AG08396 (cell line): ENCODE measurements at places on chromosomes 4 and X.

DNA sequence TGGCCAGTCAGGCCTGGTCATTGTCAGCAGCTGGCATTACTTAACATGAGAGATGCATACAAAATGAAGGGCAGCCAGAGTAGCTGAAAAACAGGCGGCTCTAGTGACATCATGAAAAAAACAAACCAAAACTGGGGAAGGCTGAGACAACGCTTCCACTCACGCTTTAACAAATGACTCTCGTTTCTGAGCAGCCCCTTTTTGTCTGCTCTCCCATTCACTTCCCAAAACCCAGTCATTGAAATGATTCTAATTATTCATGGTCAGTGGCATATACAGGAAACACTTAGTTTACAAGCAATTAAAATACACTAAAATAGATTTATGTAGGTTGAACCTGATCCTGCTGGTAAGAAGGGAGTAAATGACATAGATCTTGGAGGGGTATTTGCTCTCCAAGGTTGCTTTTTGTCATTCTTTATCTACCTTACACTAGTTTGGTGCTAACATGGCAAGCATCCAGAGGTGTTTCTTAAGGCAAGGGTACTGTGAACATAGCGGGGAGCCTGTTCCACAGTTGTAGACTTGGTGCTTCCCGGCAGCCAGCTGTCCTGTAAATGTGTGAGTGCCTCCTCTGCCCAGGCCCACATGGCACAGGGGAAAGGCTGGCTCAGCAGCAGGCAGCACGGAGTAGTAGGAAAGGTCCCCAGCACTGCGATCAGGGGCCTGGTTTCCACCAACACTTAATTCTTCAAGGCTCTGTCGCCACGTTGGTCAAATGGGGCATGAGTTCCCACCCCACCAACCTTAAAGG is 61.2 kb upstream of the CITED1 start:
- DNase-seq, result no peak

GRCh38 chr4:155946486-155946885 is 7.2 kb downstream of the CTSO start:
- no peak for DNase-seq

GRCh38 chr4:73381214-73381613 is 22.9 kb upstream of the ALB start:
- no peak for DNase-seq

DNA sequence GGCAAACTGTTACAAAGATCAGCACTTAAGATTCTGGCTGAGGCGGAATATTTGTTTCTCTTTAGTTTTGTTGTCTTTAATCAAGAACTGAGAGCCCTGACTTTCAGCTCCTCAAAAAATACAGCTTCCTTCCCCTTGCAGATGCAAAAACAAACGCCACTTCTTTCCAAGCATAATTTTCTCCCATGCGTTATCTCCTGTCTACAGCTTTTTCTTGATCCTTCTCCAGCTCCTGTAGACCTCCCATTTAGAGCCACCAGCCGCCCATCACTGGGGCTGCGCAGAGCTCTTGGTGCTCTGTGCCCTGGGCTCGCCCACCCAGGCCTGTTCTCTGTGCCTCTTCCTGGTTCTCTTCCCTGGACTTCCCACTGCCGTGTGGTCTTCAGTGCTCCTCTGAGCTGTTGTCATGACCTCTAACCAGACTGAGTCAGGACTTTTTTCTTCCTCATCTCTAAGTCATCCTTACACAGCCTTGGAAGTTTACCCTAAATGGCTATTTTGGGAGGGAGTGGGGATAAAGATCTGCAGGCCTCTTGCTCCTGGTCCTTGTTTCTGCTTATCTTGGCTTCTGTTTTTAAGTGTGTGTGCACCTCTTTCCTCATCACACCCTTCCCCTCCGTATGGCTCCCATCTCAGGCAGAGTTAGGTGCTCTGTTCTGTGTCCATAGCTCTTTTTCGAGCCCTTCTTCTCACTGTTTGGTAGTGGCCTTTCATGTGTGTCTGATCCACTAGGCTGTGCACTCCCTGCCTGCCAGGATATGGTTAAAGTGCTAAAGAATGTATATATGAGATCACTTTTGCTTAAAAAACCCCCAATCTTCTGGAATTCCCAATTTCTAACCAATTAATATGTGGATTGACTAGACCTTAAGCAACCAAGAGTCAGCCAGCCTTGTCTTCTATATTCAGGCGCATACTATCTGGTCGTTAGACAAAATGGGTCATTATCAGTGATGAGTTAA is 122.5 kb downstream of the PTTG2 start:
- peak; percentile 56 for DNase-seq

GRCh38 chrX:28609917-28610613 is 22.8 kb downstream of the IL1RAPL1 start:
- DNase-seq, result no peak

GRCh38 chrX:724256-724655 is 93.7 kb downstream of the SHOX start:
- DNase-seq, result no peak

DNA sequence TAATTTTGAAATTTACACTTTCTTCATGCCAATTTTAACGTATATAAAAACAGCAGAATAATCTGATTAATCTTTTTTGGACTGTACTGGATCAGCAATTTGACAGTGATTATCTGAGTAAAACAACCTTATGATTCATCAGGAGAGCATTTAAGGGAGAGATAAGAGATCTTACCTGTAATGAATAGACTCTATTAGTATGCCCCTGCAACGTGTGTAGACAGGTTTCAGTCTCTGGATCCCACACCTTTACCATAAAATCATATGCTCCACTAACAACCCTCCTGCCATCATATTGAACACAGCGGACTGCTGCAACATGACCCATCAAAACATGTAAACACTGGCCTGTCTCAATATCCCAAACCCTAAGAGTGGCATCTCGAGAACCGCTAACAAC is 210.1 kb downstream of the FBXW7 start:
- no peak for DNase-seq

- no peak for DNase-seq
Measured at GRCh38 chrX:153828723-153829548, 1.4 kb downstream of the PDZD4 start.

GRCh38 chr4:155143512-155143911 is 64.9 kb upstream of the NPY2R start:
- no peak for DNase-seq

GRCh38 chr4:21948347-21949072 is at the start of gene KCNIP4:
KCNIP4 (minus strand) TSS chr4:21948772.
- DNase-seq, result peak; percentile 29

DNA sequence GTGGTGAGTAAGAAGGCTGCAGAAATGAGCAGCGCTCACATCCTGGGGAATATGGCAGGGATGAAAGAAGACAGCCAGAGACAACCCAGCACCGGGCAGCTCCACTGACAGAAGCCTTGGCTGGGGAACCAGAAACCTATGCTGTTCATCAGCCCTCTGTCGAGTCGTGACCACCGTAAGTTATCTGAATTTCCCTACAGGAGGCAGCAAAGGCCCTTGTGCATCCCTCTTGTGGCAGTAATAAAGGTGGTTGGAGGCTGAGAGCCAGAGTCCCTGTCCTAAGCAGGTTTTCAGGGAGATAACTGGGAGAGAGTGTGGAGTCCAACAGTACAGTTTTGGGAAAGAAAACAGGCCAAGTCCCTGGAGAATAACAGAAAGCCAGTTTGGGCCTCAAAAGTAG is 194.0 kb upstream of the BOD1L1 start:
- DNase-seq, result no peak

DNA sequence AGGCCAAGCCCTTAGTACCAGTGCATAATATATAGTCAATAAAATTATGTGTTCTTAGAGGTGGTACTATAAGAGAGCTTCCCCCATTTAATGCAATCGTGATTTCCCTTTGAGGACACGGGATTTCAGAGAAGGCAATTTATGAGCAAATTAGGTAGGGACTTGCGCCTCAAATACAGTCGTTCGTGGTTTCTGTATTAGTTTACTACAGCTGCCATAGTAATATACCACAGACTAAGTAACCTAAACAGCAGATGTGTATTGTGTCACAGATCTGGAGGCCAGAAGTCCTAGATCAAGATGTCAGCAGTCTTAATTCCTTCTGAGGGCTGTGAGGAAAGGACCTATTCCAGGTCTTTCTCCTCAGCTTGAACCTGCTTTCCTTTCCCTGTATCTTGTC is 1.5 kb upstream of the PUDP start:
- DNase-seq, result no peak

DNA sequence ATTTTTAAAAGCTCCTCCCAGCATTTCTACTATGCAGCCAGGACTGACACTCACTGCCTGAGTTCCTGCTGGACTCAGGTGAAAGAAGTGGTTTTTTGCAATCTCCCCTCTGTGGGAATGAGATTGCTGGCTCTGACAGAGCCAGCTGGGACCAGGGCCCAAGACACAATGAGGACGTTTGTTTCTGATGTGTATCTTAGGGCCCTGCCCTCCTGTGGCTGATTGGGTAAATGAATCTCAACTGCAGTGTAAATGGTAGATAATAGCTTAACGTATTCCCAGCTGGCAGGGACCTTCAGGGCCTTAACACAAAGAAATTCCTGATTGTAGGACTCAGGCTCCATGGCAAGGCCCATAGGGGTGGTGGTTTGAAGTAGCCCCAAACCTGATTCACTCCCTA is 85.8 kb upstream of the PRPS1 start:
- no peak for DNase-seq

DNA sequence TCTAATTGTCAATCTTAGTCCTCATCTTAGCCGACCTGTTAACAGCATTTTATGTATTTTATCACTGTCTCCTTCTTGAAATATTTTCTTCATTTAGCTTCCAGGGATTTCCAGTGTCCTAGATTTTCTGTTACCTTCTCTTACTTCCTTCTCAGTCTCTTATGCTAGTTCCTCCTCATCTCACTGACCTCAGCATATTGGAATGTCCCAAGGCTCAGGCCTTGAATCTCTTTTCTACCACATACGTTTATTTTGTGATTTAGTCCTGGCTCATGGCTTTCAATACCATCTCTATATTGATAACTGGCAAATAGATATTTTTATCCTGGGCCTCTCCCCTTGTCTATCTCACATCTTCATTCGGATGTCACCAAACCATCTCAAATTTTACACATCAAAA is 61.1 kb downstream of the IQCM start:
- peak; percentile 4 for DNase-seq

- DNase-seq, result no peak
Measured at GRCh38 chr4:24515698-24516097, 68.7 kb downstream of the DHX15 start.

- no peak for DNase-seq
Measured at GRCh38 chr4:73413294-73413755, 9.2 kb downstream of the ALB start.

DNA sequence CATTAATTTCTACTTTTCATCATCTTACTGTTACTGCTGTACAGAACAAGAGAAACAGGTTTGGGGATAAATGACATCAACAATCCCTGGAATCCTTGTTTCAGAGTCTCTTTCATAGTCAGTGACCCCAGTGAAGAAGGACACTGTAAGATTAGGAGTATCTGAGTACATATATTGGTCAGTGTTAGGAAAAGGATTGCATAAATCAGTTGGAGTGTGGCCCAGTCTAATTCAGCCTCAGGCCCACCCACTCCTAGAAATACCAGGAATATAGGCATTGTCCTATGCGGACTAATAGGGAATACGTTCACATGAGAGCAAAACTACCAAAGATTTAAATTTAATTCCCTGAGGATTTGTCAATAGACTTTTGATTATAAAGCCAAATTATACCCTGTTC is 237.8 kb downstream of the LDB2 start:
- no peak for DNase-seq

GRCh38 chr4:133096972-133097371 is 52.1 kb upstream of the PCDH10 start:
- DNase-seq, result no peak

- DNase-seq, result no peak
Measured at GRCh38 chr4:84973856-84974255, 7.4 kb upstream of the WDFY3 start.

GRCh38 chr4:24489870-24490269 is 94.5 kb downstream of the DHX15 start:
- DNase-seq, result no peak

- DNase-seq, result no peak
Measured at GRCh38 chrX:145213504-145213903, 33.8 kb upstream of the SPANXN1 start.

GRCh38 chr4:56641494-56642051 is 39.5 kb downstream of the HOPX start:
- peak; percentile 70 for DNase-seq

DNA sequence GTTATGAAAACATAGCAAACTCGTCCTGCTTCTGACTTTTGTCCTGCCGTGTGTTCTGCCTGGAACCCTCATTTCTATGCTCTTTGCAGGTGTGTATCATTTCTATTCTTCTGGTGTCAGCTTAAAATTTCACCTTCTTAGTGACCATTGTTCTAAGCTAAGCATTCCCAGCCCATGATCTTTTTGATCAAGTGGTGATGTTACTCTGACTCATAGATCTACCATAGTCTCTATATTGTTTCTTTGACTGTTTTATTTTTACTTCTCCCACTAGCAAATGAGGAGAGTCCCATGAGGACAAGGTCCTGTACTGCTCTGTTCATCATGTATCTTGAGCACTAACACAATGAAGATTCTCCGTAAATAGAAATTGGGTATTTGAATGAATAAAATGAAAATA is 14.1 kb upstream of the CXCL6 start:
- DNase-seq, result no peak

GRCh38 chr4:22762548-22762947 is 69.8 kb downstream of the GBA3 start:
- no peak for DNase-seq

GRCh38 chrX:82692991-82693390 is 815.1 kb upstream of the POU3F4 start:
- no peak for DNase-seq

DNA sequence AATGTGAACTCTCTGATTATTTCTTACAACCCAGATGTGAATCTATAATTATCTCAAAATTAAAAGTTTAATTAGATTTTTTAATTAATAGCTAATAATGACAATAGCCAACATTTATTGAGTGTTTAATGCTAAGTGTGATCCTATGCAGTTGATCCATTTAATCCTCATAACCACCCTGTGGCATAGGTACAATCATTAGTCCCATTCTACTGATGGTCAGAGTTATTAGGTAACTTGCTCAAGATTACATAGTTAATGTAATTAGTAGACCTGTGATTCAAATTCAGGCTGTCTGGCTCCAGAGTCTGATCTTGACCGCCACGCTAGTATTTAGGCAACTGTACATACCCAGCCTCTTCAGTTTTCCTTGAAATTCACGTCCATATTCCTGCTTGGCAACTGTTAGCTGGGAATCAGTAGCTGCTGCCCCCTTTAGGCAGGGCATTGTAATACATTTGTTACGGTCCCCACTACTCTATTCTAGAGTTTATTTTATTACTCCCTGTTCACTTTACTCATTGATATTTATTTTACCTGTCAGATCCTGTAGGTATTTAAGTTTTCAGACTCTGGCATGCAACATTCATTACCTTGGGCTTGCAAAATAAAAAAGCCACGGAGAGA is 20.6 kb upstream of the TEC start:
- peak; percentile 66 for DNase-seq

GRCh38 chr4:168637872-168638756 is 141.3 kb downstream of the PALLD start:
- DNase-seq, result peak; percentile 16

DNA sequence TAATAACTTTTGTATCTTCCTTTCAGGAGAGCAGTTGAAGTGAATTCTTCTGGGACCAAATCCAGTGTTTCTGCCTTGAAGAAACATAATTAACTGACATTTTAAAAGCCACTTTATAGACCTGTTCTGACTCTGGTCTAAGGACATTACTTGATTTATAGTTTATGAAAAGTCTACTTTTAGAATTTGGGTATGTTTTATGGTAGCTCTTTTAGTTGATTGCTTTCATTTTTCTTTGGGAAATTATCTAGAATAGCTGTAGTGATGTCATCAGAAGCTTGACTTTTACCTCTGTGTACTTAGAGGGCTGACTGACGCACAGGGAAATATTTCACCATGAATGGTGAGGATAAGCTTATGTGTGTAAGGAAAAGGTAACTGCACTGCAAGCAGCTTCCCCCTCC is 131.8 kb upstream of the LIMCH1 start:
- DNase-seq, result no peak
